ENCODE measurements at places on chromosomes 4 and X.

- DNase-seq = no peak
These were observed 2687.3 kb downstream of the PCDH7 start for GRCh38 chr4:33407496-33407895.

- no peak for DNase-seq
These were observed 15.8 kb upstream of the CLTRN start for GRCh38 chrX:15680401-15680800.

- DNase-seq = no peak
These were observed 56.7 kb downstream of the ANK2 start for GRCh38 chr4:113106108-113106507.

GRCh38 chr4:92249541-92249940 lies 54.2 kb upstream of the GRID2 start:
- DNase-seq = no peak

GRCh38 chr4:7781366-7781765 lies 158.3 kb downstream of the AFAP1 start:
- no peak for DNase-seq

DNA sequence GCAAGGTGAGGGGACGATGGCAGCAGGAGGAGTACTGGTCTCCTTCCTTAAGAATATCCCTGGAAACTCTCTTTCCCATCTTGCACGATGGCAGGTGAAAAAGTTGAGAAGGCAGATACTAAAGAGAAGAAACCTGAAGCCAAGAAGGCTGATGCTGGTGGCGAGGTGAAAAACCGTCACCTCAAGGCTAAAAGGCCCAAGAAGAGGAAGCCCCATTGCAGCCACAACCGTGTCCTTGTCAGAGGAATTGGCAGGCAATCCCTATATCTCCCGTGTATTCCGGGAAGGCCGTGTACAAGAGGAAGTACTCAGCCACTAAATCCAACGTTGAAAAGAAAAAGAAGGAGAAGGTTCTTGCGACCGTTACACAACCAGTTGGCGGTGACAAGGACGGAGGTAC lies 40.0 kb downstream of the CRLF2 start:
- DNase-seq = no peak

- DNase-seq = no peak
These were observed 53.6 kb upstream of the TLR3 start for GRCh38 chr4:186015212-186015817.

DNA sequence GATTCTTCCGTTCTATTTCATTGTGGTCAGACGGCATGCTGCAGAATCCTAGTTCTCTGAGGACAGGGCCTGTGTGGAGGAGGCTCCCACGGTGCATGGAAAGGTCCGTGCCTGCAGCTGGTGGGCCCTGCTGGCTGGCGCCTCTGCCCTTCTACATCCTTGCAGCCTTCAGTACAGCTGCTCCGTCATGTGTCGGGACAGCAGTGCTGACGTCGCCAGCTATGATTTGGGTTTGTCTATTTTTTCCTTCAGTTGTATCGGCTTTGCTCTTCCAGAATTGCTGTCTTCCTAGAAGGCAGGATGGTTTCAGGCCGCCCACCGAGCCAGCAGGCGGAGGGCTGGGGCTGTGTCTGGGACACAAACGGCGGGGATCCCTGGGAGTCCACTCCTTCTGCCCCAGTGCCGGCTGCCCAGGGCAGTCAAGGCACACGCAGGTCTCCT lies 32.1 kb upstream of the CPLX1 start:
- DNase-seq = no peak

GRCh38 chr4:8914461-8915171 lies 43.0 kb upstream of the HMX1 start:
- DNase-seq = no peak

GRCh38 chrX:129772796-129773431 lies 6.8 kb upstream of the SASH3 start:
- no peak for DNase-seq

DNA sequence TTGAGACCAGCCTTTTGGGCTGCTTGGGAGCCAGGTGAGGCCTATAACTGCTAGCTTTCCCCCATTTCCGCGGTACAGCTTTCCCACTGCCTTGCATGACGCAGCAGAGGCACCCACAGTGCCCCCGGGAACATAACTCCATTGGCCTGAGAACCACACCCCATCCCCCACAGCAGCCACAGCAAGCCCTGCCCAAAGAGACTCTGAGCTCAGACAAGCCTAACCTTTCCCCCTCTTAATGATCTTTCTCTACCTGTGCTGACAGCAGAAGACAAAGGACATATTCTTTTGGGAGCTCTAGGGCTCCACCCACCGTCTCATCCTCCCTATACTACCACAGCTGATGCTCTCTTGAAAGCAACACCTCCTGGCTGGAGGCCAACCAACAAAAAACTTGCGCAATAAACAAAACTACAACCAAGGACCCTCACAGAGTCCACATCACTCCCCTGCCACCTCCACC lies 114.8 kb downstream of the FANCB start:
- DNase-seq = no peak

GRCh38 chr4:94068753-94069719 lies 138.6 kb upstream of the SMARCAD1 start:
- DNase-seq = no peak

DNA sequence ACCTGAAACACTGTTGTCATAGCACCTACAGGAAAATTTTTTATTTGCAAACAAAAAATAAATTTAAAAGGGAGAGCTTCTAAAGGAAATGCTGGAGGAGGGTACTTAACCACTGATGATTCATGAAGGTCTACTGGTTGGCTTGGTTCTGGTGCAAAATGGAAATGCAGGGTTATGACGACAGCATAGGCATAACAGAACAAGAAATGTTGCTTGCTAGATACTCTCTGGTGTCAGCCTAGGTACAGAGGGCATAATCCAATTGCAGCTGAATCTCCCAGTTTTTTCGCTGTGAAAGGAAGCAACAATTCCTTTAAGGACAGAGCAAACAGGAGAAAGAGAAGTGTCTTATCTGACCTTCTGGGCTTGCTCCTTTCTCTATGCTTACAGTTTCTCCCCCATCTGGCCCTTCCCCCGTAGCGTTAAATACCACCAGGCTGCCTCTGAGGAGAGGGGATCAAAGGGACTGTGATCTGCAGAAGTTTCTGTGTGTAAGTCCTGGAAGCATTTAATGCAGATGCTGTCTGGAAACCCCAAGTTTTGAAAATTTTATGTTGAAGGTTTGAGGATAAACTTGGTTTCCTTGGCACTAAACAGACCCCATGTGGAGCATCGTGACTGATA lies 23.7 kb upstream of the CASK start:
- no peak for DNase-seq

DNA sequence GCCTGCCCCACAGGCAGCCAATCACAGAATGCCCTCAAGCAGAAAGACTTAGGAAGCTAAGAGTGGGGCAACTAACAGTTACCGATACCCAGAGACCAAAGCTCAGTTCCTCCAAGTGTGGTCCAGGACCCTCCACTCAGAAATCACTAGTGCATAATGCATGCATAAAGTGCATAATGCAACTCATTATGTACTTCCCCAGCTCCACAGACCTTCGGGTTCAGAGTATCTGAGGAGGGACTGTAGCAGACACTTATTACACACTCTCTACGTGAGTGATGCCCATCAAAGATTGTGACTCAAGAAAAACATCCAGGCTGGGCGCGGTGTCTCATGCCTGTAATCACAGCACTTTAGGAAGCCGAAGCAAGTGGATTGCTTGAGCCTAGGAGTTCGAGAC lies 328.0 kb downstream of the BCOR start:
- DNase-seq = no peak
